Occipital lobe (tissue), 3 donors: ENCODE measurements at places on chromosomes 16 and 17.

GRCh38 chr17:57868007-57868909, 18.4 kb upstream of the MRPS23 start:
- no peak for DNase-seq

DNA sequence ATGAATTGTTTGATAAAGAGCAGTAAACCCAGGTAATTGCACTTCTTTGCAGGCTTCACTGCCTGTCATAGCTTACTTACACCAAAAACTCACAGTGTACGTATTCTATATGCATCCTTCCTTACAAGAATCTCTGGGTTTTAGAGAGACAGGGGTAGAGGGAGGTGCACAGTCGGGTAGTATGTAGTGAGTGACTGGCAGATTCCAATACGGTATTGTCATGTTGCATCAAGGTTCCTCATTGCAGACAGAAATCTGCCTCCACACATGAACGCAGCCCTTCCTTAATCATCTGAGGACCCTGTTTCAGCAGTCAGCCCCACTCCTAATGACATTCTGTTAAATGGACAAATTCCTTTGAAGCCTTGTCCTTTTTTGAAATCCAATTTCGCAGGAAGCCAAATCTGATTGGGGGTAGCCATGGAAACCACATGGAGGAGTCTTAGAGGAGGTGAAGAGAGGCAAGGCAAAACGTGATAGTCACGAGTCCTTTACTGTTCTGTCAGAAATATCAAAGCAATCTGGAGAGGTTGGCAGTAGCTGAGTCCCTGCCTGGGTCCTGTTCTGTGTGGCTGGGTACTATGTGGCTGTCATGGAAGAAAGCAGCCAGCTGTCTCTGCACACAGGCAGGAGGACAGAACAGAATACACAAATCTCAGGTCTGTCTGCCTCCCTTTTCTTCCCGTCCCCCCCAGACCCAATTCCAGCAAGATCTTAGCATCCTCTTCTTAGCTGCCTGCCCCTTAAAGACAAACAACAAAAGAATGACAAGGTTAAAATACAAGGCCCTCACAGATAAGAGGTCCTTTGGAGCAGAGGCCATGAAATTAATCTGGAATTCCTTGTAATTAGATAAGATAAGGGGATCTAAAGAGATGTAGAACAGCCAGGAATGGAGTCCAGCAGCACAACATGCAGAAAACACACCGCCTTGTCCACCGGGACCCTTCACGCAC, 3.1 kb upstream of the SKAP1 start:
- no peak for DNase-seq

- no peak for DNase-seq
These were observed at the start of gene TMEM100 for GRCh38 chr17:55722742-55723487. Gene TMEM100 (minus strand): TSS chr17:55722864. CDS start chr17:55721070, 1,794 bp downstream.

DNA sequence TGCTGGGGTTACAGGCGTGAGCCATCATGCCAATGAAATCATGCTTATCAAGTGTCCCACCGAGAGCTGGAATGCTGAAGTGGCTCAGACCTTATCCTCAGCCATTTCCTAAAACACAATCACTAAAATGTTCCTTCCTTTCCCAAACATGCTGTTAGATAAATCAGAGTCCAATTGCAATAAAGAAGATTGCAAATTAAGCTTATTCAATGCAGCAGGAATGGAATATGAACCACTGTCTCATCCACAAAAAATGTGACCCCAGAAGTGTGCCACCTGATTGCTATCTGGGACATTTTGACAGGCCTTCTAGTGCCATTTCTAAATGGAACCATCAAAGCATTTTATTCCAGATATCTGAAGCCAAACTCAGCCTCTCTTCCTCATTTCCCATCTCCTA, 205.5 kb upstream of the CDH11 start:
- no peak for DNase-seq

GRCh38 chr16:65463652-65464260, 341.9 kb upstream of the CDH11 start:
- no peak for DNase-seq

- DNase-seq: no peak
These were observed 67.6 kb upstream of the CES5A start for GRCh38 chr16:55942821-55943220.
